ENCODE measurements at places on chromosomes 11 and 22. TPM values are rescaled to one million over a fixed set of nuclear protein-coding genes. Genes with fewer than 3 reads are reported as not detected.

The ATL3 gene
- total RNA-seq: 98.2 TPM

The CNTF gene
- 0.47 TPM for total RNA-seq

The PIM3 gene
- 80.6 TPM for total RNA-seq

The NXPE4 gene
- not detected for total RNA-seq

The SERPING1 gene
- 329 TPM for total RNA-seq

The VWCE gene
- total RNA-seq: 0.55 TPM

The INPP5J gene
- total RNA-seq: 4.0 TPM

The ARHGAP8 gene
- total RNA-seq: 23.4 TPM

The GRAP2 gene
- total RNA-seq: 3.4 TPM

The PLAAT2 gene
- total RNA-seq: 6.0 TPM

DNA sequence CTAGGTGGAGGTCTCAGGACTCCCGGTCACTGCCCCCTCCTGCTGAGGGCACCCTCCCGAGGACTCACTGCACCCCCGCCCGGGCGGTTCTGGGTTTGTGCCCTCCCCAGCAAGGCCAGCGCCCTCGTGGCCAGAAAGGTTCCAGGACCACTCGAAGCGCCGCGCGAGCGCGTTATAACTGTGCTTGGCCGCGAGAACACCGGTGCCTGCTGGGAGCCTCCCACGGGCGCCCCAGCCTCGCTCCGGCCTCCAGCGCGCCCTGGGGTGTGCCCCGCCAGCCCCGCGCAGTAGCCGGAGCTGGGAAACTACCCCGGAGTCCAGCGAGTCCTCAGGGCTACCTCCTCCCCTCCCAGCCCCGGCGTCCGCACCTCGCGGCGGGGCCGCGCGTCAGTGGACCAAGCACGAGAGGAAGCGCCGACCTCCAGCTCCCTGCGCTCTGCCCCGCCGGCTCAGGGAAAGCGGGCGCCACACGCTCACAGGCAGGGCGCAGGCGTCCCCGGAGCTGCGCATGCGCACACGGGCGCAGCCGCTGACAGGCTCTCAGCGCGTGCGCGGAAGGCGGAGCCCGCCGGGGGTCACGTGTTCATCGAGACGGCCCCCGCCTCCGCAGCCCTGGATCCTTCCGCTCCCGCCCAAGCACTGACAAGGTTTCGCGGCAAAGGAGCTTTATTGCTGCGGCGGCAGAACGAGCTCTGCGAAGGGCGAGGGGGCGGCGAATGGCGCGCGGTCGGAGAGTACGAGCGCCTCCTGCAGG lies at the start of gene SCO2:
Gene SCO2, minus strand, starts transcription at position 495 of the 754 bp plus-strand sequence. CDS start 1,187 bp downstream, outside the sequence.
- peak within 1 kb of the TSS; percentile 85 for H3K4me3 ChIP-seq
- peaks cover 19% of the 10 kb centered on the region for H3K4me1 ChIP-seq
- H3K27ac ChIP-seq: peak within 1 kb of the TSS; percentile 99
- H3K27me3 ChIP-seq: no peaks in the 10 kb centered on the region
- peaks cover 61% of the 10 kb centered on the region for H3K36me3 ChIP-seq

- H3K27me3 ChIP-seq: no peaks in the 10 kb centered on the region
- no peaks in the 10 kb centered on the region for H3K36me3 ChIP-seq
- no peak for DNase-seq
- no peak overlapping the region for H3K27ac ChIP-seq
These were observed 21.7 kb downstream of the TEAD1 start for GRCh38 chr11:12695873-12696272.

DNA sequence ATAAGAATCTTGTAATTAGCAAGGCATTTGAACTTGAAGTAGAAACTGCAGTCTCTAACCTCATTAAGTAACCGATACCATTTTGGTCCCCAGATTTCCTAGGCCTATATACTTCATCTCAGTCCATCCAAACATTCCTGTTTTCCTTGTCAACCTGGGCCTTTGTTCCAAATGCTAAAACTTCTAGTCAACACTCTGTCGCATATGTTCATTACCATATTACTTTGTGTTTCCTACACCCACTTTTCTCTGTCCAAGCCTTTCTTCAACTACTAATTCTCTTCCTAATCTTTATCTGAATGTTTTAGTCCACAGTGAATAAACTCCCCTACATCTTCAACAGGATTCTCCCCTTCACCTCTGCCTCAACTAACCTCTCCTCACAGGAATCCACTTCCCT lies 31.4 kb downstream of the MTMR2 start:
- no peaks in the 10 kb centered on the region for H3K36me3 ChIP-seq
- no peaks in the 10 kb centered on the region for H3K27me3 ChIP-seq
- no peak overlapping the region for H3K4me3 ChIP-seq

DNA sequence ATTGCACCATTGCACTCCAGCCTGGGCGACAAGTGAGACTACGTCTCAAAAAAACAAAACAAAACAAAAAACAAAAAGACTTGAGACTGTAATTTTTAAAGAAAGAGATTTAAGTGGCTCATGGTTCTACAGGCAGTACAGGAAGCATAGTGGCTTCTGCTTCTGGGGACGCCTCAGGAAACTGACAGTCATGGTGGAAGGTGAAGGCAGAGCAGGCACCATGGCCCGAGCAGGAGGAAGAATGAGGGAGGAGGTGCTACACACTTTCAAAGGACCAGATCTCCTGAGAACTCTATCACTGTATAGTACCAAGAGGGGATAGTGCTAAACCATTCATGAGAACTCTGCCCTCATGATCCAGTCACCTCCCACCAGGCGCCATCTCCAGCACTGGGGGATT lies 52.0 kb downstream of the CBL start:
- H3K27me3 ChIP-seq: no peaks in the 10 kb centered on the region
- no peaks in the 10 kb centered on the region for H3K36me3 ChIP-seq
- no peak overlapping the region for H3K27ac ChIP-seq
- no peak overlapping the region for H3K4me3 ChIP-seq
- H3K4me1 ChIP-seq: peaks cover 21% of the 10 kb centered on the region

DNA sequence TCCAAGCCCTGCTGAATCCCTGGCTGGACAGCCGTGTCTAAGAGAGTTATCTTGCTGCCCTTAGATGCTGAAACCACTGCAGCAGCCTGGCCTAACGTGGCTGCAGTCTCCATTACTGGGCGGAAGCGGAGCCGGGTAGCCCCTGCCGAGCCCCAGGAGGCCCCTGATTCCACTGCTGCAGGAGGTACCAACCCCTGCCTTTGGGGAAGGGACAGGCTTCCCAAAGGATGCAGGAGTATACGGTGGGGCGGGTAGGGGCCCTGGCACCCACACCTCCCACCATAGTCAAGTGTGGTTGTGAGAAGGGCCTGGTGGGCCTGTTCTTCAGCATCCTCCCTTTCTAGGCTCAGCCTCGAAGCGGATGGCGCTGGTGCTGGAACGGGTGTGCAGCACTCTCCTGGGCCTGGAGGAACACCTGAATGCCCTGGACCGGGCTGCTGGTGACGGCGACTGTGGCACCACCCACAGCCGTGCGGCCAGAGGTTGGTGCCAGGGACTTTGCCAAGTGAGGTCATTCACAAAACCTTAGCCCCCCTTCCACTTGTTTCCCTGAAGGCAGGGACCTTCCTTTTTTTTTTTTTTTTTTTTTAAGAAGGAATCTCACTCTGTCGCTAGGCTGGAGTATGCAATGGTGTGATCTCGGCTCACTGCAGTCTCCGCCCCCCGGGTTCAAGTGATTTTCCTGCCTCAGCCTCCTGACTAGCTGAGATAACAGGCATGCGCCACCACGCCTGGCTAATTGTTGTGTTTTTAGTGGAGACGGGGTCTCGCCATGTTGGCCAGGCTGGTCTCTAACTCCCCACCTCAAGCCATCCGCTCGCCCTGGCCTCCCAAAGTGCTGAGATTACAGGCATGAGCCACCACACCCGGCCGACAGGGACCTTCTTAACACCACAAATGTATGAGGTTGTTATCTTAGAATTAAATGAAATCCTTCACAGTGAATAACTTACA lies 11.0 kb downstream of the TKFC start:
- DNase-seq: no peak
- no peaks in the 10 kb centered on the region for H3K27me3 ChIP-seq

DNA sequence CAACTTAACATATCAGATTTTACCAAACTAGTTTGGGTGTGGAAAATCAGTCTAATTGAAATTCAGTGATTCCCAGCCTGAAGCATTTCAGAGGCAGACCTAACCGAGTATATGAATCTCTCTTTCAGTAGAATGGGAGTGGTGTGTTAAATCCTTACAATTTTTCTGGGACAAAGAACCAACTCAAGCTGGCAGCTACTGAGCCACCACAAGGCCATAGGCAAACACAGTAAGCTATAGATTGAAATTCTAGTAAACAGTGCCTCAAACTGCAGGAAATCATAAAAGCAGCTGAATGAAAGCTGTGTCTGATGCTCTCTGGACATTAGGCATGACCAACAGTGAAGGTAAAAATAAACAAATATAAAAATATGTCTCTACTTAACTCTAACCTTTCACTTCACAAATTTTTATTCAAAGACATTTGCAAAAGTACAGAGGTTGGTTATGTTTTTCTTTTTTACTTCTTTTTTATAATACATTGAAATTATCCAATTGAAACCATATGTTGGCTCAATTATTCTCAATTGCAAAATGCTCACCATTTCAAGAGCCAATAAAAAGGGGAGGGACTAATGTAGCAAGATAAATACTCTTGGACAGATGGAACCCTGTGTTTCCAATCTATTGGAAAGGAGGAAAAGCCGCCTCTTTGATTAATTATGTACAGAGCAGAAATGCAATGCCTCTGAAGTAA lies 35.8 kb upstream of the FIBIN start:
- no peaks in the 10 kb centered on the region for H3K4me1 ChIP-seq
- no peak for DNase-seq
- no peaks in the 10 kb centered on the region for H3K27me3 ChIP-seq
- no peak overlapping the region for H3K27ac ChIP-seq
- no peaks in the 10 kb centered on the region for H3K36me3 ChIP-seq

- no peaks in the 10 kb centered on the region for H3K4me1 ChIP-seq
- DNase-seq: no peak
- no peak overlapping the region for H3K27ac ChIP-seq
- H3K4me3 ChIP-seq: no peak overlapping the region
These were observed 1.8 kb upstream of the OR2D2 start for GRCh38 chr11:6894097-6894496.

DNA sequence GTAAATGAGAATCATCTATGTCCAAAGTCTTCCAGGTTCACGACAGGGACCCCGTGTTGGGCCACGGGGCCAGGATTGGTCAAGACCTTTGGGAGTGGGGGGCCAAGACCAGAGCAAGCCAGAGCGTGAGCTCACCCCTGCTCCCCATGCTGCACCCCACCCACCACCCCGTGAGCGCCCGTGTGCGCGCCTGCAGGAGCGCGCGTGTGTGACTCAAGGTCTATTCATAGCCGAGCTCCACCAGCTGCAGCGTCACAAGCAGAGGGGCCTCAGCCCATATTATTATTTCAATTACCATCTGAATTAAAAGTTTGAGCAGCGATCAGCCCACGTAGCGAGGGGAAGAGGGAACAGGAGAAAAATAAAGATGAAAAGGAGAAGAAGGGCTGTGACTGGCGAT lies 5.2 kb downstream of the KCNJ4 start:
- peaks cover 6% of the 10 kb centered on the region for H3K4me1 ChIP-seq
- H3K27ac ChIP-seq: no peak overlapping the region
- no peak overlapping the region for H3K4me3 ChIP-seq
- no peaks in the 10 kb centered on the region for H3K36me3 ChIP-seq

DNA sequence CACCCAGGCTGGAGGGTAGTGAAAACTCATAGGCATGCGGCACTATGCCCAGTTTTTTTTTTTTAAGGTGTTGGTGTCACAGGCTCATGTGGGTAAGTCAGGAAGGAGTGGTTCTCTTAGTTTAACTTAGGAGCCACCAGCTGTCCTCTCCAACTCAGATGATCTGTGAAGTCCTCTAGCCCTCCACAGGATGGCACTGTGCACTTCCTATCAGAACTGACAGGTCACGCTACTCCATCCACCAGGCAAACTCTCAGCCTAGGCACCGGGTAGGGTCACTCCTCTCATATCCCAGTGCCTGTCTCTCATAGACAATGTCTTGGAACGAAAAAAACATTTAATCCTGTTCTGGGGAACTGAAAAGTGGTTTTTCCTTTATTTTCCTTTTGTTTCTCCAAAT lies 16.5 kb downstream of the NAP1L4 start:
- DNase-seq: no peak
- no peak overlapping the region for H3K27ac ChIP-seq
- no peaks in the 10 kb centered on the region for H3K27me3 ChIP-seq
- no peaks in the 10 kb centered on the region for H3K4me1 ChIP-seq
- no peak overlapping the region for H3K4me3 ChIP-seq
- H3K36me3 ChIP-seq: peaks cover 91% of the 10 kb centered on the region

- H3K4me3 ChIP-seq: no peak overlapping the region
- H3K27me3 ChIP-seq: no peaks in the 10 kb centered on the region
- no peaks in the 10 kb centered on the region for H3K36me3 ChIP-seq
- H3K27ac ChIP-seq: no peak overlapping the region
- DNase-seq: peak; percentile 67
These were observed 13.1 kb upstream of the SLC16A8 start for GRCh38 chr22:38097058-38097457.

- DNase-seq: no peak
- H3K4me3 ChIP-seq: no peak overlapping the region
These were observed 349.7 kb downstream of the BUD13 start for GRCh38 chr11:116422956-116423600.

DNA sequence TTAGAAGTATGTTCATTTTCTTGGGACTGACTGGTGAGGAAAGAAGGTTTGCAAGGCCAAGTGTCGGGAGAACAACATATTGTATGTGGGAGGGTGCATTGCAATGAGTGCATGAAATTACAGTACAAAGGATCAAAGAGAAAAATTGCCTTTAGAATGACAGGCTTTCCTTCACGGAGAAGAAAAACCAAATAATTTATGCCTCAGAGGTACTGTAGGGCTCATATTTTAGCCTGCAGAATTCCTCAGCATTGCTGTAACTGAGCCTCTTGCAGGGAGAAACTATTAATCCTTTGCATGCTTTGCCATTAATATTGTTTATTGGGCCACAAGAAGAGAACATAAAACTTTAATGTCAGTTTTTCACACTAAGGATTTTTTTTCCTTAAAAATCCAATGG lies 60.1 kb downstream of the LRRC4C start:
- H3K4me3 ChIP-seq: no peak overlapping the region
- no peaks in the 10 kb centered on the region for H3K36me3 ChIP-seq
- H3K4me1 ChIP-seq: peaks cover 5% of the 10 kb centered on the region
- H3K27me3 ChIP-seq: no peaks in the 10 kb centered on the region
- H3K27ac ChIP-seq: no peak overlapping the region
- no peak for DNase-seq

- peak overlapping the region; percentile 96 for H3K27ac ChIP-seq
- peaks cover 24% of the 10 kb centered on the region for H3K36me3 ChIP-seq
- H3K4me3 ChIP-seq: peak overlapping the region; percentile 48
- H3K27me3 ChIP-seq: no peaks in the 10 kb centered on the region
- H3K4me1 ChIP-seq: no peaks in the 10 kb centered on the region
These were observed 1.7 kb downstream of the NCF4 start for GRCh38 chr22:36862251-36863242.

GRCh38 chr22:26635117-26635516 lies 13.4 kb downstream of the CRYBA4 start:
- no peaks in the 10 kb centered on the region for H3K36me3 ChIP-seq
- peaks cover 4% of the 10 kb centered on the region for H3K27me3 ChIP-seq
- no peak overlapping the region for H3K27ac ChIP-seq
- H3K4me3 ChIP-seq: no peak overlapping the region

- no peak overlapping the region for H3K27ac ChIP-seq
- no peaks in the 10 kb centered on the region for H3K4me1 ChIP-seq
- H3K36me3 ChIP-seq: no peaks in the 10 kb centered on the region
- H3K4me3 ChIP-seq: no peak overlapping the region
These were observed 1029.0 kb upstream of the TENM4 start for GRCh38 chr11:80469871-80470270.

- H3K27me3 ChIP-seq: no peaks in the 10 kb centered on the region
These were observed 55.0 kb downstream of the TRAF6 start for GRCh38 chr11:36454941-36455631.

GRCh38 chr11:65572356-65573051 lies at the start of gene FAM89B:
Gene FAM89B (plus strand): TSS chr11:65572538. CDS start chr11:65572670, 132 bp downstream.
- peak within 1 kb of the TSS; percentile 99 for H3K27ac ChIP-seq
- peak within 1 kb of the TSS; percentile 91 for H3K4me3 ChIP-seq
- peaks cover 77% of the 10 kb centered on the region for H3K4me1 ChIP-seq
- DNase-seq: peak; percentile 93
